Colonic mucosa (tissue), 4 donors: ENCODE measurements at places on chromosomes 6 and 20. TPM values are rescaled to one million over a fixed set of nuclear protein-coding genes. Genes with fewer than 3 reads are reported as not detected.

- no peak for DNase-seq
Observed at GRCh38 chr6:148608199-148608951, 138.5 kb upstream of the UST start.

The SLC22A23 gene
- total RNA-seq: 85.7 TPM

DNA sequence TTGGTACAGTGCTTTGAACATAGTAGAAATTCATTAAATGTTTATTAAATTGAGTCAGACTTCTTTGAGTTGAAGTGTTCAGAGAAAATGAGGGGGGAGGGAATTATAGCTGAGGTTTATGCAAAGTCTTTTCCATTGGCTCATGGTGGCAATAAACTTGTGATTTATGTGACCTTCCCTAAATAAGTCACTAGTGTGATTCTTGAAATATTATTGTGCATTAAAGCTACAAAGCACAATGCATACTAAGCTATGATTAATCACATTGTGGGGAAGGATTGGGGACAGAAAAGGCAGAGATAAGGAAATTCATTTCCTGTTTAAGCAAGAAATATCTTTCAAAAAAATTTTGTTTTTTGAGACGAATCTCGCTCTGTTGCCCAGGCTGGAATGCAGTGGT is 877.5 kb downstream of the TFAP2A start:
- DNase-seq: no peak

DNA sequence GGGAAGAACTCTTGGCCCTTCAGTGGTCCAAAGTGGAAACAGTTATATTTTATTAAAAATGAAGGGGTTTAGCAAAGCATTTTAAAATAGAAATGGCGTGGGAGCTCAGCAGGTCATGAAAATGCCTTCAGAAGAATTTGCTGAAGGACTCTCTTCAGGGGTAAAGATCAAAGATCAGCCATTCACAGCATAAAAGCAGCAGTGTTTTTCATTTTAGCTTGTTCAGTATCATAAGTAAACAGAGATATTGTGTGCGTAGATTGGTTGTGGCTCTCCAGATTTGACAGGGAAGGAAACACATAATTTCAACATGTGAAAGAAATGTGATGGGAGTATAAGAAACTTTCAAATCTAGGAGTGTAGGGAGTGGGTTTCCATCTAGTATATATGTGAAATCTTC is 519.2 kb upstream of the MAP3K7 start:
- no peak for DNase-seq
